ENCODE measurements at places on chromosomes 6 and 20.

DNA sequence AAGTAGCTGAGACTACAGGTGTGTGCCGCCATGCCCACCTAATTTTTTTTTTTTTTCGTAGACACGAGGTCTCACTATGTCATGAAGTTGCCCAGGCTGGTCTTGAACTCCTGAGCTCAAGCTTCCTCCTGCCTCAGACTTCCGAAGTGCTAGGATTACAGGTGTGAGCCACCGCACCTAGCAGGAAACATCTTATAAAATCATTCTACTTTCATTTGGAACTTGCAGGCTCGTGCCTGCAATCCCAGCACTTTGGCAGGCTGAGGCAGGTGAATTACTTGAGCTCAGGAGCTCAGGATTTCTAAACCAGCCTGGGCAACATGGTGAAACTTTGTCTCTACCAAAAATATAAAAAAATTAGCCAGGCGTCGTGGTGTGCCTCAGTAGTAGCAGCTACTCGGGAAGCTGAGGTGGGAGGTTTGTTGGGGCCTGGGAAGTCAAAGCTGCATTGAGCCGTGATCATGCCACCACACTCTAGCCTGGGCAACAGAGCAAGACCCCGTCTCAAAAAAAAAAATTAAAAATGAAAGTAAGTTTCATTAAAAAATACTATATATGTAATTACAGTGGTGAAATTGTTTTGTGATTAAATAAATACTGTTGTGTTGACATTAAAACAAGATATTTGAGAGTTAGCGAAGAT lies 15.1 kb downstream of the MAPK14 start:
- no peak for DNase-seq

- DNase-seq, result no peak
These were observed 145.4 kb downstream of the PRKN start for GRCh38 chr6:162581988-162582780.

- no peak for DNase-seq
These were observed 52.0 kb downstream of the NHLRC1 start for GRCh38 chr6:18070486-18070885.

GRCh38 chr20:34705008-34705396 lies 858 bp downstream of the TP53INP2 start:
- DNase-seq, result no peak

- DNase-seq, result no peak
These were observed 331.3 kb downstream of the KIF16B start for GRCh38 chr20:16241911-16242310.

- DNase-seq, result no peak
These were observed 36.8 kb downstream of the C6orf15 start for GRCh38 chr6:31075528-31075927.

DNA sequence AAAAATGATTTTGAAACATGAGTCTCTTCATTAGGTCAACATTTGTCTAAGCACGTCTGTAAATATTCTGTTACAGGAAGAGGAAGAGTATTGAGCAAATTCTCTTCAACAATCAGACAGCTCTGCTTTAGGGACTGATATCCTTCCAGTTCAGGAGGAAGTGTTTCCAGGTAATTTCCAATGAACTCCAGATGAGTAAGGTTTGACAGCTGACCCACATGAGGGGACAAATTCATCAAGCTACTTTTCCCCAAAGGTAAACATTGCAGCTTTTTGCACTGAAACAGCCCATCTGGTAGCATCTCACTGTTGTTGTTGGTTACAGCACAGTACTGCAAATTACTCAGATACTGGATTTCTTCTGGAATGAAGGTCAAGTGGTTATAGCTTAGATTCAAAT lies 18.1 kb downstream of the ENPP1 start:
- no peak for DNase-seq

DNA sequence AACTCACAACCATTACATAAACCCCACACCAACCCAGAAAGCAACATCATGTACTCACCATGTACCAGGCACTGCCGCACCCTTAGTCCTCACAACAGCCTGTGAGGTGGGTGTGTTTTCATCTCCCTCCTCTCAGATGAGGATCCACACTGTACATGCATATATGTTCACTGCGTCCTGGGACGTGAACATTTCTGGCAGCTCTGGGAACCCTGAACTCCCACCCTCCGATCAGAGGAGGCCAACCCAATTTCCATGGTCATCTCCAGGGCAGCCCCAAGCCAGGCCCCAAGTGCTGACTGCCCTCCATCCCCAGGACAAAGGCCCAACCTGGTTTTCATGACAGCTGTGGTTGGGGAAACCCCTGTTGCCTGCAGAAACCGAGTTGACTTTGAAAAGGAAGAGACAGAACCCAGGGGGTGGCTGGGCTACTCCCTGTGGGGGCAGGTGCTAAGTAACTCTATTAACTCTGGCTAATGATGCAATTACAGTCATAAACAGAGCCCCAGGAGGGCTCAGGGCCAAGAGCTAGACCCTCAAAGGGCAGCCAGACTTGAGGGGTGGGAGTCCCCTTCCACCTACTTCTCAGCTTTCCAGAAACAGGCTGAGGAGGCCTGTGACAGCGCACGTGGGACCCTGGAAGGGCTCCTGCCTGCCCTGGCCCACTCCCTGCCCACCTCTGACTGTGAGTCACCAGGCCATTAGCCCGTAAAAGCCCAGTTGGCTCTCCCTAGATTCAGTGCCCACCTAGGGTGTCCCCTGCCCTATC lies 2.6 kb downstream of the TFEB start:
- DNase-seq, result no peak

- DNase-seq, result no peak
These were observed 48.1 kb downstream of the CNKSR3 start for GRCh38 chr6:154462425-154462824.

DNA sequence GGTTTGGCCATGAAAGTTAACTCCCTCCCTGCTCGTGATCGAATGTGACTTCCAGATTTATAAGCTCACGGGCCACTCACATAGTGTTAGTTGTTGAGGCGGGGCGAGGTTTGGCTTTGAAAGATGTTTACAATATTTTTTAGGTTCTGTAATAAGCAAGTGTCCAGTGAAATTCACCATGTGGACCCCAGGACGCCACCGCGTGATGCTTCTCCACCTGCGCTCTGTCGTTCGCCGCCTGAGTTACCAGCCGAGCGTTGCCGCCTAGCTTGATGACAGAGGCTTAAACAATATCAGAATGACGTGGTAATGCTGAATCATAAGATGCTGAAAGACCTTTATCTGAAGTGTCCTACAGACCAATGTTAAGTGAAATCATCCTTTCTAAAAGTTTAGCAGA lies 241.0 kb downstream of the MYLK4 start:
- no peak for DNase-seq

- no peak for DNase-seq
These were observed 168.9 kb downstream of the ATXN1 start for GRCh38 chr6:16592223-16592911.

- no peak for DNase-seq
These were observed 210.0 kb upstream of the PRDM1 start for GRCh38 chr6:105875974-105876640.

DNA sequence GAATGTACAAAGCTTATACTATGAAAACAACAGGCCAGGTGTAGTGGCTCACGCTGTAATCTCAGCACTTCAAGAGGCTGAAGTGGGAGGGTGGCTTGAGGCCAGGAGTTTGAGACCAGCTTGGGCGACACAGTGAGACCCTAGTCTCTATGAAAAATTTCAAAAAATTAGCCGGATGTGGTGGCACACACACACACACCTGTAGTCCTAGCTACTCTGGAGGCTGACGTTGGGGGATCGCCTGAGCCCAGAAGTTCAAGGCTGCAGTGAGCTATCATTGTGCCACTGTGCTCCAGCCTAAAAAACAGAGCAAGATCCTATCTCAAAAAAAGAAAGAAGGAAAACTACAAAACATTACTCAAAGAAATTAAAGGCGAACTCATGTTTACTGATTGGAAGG lies 7.3 kb upstream of the ASF1A start:
- no peak for DNase-seq

- DNase-seq, result no peak
These were observed 109.8 kb downstream of the CHD6 start for GRCh38 chr20:41508335-41508734.

DNA sequence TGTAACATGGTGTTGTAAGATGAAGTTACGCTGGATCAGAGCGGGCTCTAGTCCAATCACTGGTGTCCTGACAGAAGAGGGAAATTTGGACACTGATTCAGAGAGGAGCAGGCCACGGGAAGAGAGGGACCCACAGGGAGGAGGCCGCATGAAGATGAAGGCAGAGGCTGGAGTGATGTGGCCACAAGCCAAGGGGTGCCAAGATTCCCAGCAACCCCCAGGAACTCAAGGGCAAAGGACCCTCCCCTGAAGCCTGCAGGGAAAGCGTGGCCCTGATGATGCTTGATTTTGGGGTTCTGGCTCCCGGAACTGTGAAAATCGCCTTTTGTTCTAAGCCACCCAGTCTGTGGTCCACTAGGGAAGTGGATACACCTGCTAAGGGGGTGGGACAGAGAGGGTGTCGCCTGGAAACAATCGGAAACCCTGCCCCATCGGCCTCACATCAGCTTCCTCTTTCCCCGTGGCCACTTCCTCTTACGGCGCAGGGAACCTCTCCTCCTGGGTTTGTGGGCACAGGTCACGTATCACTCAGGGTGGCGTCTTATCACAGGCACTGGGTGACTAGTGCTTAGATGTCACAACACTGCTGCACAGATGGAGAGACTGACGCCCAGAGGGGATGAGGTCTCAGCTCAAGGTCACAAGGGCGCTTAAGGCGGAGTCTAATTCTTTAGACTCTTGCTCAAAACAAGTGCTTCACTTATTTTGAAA lies 58.0 kb downstream of the SULF2 start:
- no peak for DNase-seq

GRCh38 chr6:105850261-105851112 lies 235.6 kb upstream of the PRDM1 start:
- DNase-seq, result no peak

DNA sequence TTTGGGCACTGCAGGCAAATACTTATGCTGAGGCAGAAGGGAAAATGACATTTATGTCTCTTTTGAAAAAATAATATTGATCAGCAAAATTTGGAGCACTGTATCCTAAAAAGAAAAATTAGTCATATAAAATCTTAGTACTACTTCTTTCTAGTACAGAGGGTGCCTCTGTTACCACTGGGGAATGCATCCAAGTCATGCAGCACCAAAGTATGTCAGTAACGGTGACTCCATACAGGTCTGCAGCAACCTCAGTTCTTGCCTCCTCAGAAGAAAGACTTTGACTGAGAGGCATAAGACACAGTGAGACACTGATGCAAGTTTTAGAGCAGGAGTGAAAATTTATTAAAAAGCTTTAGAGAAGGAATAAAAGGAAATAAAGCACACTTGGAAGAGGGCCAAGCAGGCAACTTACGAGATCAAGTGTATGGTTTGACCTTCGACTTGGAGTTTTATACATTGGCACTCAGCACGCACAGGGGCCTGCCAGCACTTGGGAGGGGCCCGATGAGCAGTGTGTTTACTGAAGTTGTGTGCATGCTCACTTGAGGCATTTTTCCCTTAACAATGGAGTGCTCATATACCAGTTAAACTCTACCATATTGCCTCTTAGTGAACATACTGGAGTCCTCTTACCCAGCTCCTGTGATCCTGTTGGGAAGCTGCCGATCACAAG lies 1244.8 kb downstream of the EPHA7 start:
- DNase-seq, result no peak

- no peak for DNase-seq
These were observed 578.2 kb upstream of the NRSN1 start for GRCh38 chr6:23547851-23548250.

DNA sequence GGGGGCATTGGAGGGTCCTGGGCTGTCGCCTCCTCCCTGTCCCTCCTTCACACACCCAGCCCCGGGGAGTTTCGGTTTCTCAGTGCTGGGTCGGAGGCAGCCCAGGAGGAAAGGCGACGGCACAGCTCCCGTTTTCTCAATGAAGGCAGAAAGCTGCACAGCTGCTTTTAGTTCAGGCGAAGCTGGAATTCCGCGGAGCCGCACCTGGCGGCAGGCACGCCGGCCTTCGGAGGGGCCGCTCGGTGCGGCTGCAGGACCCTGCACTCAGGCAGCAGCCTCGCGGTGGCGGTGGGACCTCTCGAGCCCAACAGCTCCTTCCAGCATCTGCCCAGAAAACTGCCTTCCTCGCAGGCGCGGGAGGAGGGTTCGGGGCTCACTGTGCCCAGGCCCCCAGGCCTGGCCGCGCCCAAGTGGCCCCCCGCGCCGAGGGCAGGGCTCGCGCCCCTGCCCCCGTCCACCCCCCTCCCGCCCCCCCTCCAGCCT lies 4.6 kb downstream of the FOXQ1 start:
- peak; percentile 50 for DNase-seq

GRCh38 chr6:157538168-157538567 lies 157.2 kb downstream of the ZDHHC14 start:
- DNase-seq, result no peak

- no peak for DNase-seq
These were observed 178.0 kb downstream of the PHF3 start for GRCh38 chr6:63813566-63814120.

- no peak for DNase-seq
These were observed 679 bp downstream of the ADGRF5 start for GRCh38 chr6:46921059-46921458.

- DNase-seq, result no peak
These were observed 7.4 kb downstream of the FOXO3 start for GRCh38 chr6:108568101-108568500.

GRCh38 chr6:169545982-169546381 lies 155.8 kb downstream of the WDR27 start:
- DNase-seq, result no peak

- DNase-seq, result no peak
These were observed 21.1 kb downstream of the ABHD12 start for GRCh38 chr20:25369529-25369928.

GRCh38 chr6:135382182-135382628 lies 115.3 kb downstream of the AHI1 start:
- DNase-seq, result no peak

DNA sequence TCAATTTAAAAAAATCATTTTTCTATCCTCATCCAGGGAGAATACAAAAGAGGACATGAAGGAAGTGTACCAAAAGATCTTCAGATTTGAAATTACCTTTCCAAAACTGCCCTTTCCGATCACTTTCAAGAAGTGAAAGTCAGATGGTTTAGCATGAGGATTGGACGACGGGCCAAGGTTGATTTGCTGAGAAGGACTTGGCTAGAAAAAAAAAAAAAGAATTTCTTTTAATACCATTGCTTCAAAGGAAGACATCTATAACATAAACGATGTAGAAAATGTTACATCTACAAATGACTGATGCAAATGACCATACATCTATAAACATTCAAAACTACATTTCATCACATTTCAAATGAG lies 120.9 kb upstream of the SLC2A12 start:
- no peak for DNase-seq

GRCh38 chr20:38790200-38791053 lies 15.1 kb upstream of the PPP1R16B start:
- no peak for DNase-seq

DNA sequence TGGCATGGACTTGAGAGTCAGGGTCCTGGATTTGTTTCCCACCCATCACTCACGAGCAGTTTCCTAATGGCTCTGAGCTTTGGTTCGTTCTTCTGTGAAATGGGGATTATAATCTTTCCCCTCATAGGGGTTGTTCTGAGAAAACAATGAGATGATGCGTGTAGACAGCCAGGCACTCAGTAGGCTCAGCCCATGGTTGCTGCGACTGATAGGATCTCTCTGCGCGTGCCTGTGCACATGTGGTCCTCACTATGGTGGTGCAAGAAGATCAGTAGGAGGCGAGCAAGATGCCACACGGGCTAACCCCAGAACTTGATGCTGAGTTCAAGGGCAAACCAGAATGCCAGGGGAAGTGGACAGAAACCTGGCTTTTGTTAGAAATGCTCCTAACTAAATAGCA lies 153.5 kb upstream of the KCNG1 start:
- DNase-seq, result no peak
